ENCODE measurements at places on chromosomes 4 and X.

GRCh38 chrX:13891377-13892140 is 74.7 kb upstream of the GPM6B start:
- DNase-seq, result no peak

- DNase-seq, result no peak
Measured at GRCh38 chr4:12139296-12139695, 710.6 kb upstream of the HS3ST1 start.

DNA sequence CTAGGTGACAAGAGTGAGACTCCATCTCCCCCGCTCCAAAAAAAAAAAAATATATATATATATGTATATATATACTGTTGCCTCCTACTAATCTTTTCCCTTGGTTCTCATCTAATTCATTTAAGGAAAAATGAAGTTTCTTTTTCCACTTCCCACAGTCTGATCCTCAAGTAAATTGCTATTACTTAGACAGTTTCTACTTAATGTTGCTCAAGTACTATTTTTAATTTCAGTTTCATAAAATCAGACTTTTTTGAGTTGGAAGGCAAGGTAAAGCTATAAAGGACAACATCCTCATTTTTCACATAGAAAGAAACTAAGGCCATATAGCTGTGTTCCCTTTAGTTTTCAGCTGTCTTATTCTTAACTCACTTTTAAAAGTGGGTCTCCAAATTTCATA is 5.8 kb downstream of the RXFP1 start:
- no peak for DNase-seq

DNA sequence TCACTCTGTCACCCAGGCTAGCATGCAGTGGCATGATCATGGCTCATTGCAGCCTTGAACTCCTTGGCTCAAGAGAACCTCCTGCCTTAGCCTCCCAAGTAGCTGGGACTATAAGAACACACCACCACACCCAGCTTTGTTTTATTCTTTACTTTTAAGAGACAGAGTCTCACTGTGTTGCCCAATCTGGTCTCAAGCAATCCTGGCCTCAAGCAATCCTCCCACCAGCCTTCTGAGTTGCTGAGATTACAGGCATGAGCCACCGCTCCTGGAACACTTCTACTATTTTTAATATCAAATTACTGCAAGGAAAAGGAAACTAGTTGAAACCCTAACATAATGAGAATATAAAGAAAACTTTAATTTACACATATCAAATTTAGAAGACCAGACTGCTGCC is 85.4 kb downstream of the FAM13A start:
- no peak for DNase-seq

DNA sequence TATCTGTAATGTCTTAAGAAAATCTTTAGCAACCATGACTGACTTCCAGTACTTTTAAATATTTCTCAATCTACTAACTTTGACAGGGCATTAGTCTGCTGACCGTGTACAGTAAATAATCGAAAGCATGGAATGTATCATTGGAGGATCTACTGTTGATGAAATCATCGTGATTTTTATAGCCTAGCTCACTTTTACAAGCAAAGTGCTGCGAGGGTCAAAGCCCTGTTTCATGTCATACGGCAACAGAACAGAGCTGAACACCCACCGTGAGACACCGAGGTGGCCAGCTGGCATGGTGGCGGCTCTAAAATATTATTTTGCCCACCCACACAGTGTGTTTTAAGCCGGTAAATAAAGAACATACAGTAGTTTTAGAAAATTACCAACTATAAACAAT is 679.3 kb downstream of the FAT4 start:
- DNase-seq, result no peak

DNA sequence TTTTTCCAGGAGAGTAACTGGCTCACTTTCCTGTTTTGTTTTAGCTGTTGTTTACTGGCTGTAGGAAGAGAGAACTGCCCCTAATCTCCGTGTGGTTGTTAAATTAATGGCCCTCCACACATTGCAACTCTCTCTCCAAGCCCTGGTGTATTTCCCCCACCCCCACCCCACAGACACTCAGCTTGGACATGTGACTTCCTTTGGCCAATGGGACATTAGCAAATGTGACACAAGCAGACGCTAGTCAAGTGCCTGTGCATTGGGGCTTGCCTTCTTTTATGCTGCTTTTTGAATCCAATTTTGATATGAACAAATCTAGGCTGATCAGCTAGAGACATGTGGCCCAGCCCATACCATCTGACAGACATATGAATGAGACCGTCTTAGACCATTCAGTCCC is 59.6 kb upstream of the TAB3 start:
- no peak for DNase-seq

DNA sequence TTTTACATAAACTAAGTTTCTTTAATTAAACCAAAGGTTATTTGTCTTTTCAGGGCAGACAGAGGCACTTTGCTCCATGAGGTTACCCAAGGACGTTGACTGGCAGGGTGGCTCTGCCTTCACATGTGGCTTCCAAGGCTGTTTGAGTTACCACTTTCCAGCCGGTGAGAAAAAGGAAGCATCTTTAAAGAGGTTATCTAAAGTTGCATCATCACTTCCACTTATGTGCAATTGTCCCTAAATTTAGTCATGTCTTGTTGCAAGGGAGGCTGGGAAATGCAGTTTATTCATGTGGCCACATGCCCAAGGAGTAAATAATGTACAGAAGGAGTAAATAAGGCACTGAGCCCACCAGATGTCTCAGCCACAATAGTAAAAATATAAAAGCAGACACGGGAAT is 29.0 kb upstream of the RAP1GDS1 start:
- no peak for DNase-seq

- no peak for DNase-seq
Measured at GRCh38 chr4:109390115-109390768, 43.4 kb upstream of the SEC24B start.

GRCh38 chr4:85747882-85748491 is 273.0 kb downstream of the ARHGAP24 start:
- no peak for DNase-seq

DNA sequence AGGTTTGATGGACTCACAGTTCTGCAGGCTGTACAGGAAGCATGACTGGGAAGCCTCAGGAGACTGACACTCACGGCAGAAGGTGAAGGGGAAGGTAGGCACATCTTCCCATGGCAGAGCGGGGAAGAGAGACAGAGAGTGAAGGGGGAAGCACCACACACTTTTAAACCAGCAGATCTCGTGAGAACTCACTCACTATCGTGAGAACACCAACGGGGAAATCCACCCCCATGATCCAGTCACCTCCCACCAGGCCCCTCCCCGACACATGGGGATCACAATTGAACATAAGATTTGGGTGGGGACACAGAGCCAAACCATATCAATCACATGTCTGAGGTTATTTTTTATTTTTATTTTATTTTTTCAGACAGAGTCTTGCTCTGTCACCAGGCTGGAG is 4.9 kb upstream of the NAT8L start:
- DNase-seq, result no peak

GRCh38 chrX:153689654-153690465 is 2.1 kb downstream of the SLC6A8 start:
- no peak for DNase-seq

DNA sequence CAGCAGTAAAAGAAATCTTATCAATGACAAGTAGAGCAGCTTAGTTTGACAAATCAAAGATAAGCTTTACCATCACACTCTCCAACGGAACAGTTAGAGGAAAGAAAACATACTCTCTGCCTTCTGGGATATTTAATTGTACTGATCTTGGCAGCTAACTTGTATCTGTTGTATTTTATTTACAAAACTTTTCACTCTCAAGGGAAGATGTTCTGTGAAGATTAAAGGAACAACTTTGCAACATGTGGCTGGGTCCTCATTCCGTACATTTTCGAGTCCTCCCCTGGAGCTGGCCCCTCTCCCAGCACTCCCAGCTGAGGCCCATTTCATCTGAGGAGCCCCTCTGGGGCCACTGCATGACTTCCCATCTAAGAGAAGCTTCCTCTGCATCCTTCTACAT is 74.4 kb downstream of the RPS3A start:
- DNase-seq, result no peak

DNA sequence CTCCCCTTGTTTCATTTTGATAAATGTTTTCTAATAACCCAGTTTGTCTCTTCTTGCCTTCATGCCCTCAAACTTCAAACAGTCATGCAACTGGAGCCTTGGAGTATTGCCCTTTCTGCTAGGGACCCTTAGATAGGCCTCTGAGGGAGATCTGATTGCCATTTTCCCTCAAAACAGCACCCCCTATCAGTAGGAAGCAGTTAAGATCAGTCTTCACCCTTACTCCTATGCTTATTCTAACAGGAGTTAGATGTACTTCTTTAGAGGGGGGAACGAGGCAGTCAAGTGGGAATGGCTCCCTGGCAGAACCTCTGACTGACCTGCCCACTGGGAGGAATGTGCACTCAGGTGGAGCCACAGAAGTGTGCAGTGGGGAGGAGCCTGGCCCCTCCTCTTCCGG is 74.1 kb downstream of the FAM47A start:
- no peak for DNase-seq

- DNase-seq, result no peak
Measured at GRCh38 chrX:16429406-16429805, 220.6 kb upstream of the S100G start.

DNA sequence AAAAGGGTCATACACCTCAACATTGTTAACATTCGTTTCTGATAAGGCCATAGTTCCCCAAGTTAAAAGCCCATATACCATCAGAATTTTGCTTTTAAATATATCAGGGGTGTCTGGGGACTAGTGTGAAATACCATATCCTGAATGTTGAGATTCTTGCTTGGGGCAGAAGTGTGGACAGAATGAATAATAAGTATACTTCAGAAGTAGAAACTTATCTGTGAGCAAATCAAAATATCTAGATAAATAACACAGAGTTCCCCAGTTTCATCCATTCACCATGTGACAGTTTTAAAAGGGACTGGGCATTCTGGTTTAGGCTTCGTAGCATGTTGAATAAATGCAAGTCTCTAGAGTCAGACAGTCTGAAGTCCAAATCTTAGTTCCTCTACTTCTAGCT is 110.5 kb downstream of the CHRNA9 start:
- no peak for DNase-seq

- no peak for DNase-seq
Measured at GRCh38 chrX:3582451-3582850, 131.0 kb downstream of the PRKX start.

- DNase-seq, result no peak
Measured at GRCh38 chr4:48778431-48779094, 1.5 kb downstream of the FRYL start.

- peak; percentile 75 for DNase-seq
Measured at GRCh38 chrX:70454441-70455365, 10.1 kb downstream of the DLG3 start.

DNA sequence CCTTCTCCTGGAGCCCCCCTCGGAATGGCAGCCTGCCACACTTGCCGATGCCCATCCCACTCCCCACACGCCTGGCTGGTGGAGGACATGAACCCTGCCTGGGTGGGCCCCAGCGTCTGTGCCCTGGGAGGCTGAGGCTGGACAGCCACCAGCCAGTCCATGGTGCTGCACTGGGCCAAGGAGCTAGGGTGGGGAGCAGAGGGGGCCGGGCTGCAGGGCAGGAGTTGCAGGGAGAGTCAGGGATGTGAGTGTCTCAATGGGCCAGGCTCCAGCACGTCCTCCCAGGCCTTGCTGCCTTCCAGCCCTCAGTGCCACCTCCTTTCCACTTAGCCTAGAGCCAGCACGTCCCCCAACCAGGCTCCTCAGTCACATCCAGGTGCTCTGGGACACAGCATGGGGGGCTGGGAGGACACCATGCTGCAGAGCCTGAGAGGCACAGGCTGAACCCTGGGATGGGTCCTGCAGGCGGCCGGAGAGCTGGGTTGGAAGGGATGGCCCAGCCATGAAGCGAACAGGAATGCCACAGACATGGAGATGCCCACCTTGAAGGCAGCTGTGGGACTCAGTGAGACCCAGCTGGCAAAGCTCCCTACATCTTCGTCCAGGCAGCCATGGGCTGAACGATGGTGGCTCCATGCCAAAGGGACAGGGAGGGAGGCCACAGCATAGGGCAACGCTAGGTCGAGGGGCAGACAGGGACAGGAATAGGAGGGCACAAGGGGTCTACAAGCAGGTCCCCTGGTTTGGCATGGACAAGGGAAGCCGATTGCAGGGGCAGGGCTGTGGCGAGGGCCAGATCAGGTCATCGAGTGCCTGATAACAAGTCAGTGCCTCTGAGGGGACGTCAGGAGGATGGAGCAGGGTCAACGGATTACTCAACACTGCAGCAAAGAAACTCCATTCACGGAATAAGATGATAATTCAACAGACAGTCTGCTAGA is 30.1 kb upstream of the MXD4 start:
- peak; percentile 14 for DNase-seq

- no peak for DNase-seq
Measured at GRCh38 chr4:25442863-25443307, 65.8 kb downstream of the ANAPC4 start.

- no peak for DNase-seq
Measured at GRCh38 chr4:33649015-33649414, 2595.3 kb downstream of the ARAP2 start.

DNA sequence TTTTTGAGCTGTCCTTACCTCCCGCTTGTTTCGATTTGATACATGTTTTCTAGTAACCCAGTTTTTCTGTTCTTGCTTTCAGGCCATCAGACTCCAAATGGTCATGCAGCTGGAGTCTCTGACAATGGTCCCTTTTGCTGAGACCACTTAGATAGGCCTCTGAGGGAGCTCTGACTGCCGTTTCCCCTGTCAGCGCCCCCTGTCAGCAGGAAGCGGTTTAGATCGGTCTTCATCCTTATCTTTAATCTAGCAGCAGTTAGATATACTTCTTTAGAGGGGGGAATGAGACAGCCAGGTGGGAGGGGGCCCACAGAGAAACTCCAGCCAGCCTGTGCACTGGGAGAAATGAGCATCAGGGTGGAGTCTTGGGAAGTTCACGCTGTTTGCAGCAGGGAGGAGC is 457.9 kb downstream of the GPAT3 start:
- DNase-seq, result peak; percentile 5

GRCh38 chrX:41785685-41786084 is 61.7 kb downstream of the GPR82 start:
- no peak for DNase-seq

GRCh38 chr4:142282870-142283431 is 563.1 kb downstream of the INPP4B start:
- no peak for DNase-seq

GRCh38 chr4:134308910-134309309 is 107.3 kb upstream of the PABPC4L start:
- no peak for DNase-seq

DNA sequence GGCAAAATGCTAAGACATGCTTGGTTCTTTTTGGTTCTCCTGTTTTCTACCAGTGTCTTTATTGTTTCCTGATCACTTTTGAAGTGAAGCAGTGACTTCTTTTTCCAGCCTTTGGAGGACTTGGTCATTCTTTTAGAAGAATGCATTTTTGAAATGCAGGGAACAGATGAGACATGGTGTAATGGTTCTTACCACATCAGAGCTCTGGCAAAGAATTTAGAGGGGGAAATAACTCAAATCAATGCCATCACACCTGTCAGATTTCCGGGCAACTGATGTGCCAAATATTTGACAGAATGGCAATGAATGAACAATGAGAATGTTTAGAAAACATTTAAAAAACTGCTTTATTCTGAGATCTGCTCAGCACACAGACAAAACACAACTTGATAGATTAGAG is 519.6 kb downstream of the IQCM start:
- DNase-seq, result no peak

DNA sequence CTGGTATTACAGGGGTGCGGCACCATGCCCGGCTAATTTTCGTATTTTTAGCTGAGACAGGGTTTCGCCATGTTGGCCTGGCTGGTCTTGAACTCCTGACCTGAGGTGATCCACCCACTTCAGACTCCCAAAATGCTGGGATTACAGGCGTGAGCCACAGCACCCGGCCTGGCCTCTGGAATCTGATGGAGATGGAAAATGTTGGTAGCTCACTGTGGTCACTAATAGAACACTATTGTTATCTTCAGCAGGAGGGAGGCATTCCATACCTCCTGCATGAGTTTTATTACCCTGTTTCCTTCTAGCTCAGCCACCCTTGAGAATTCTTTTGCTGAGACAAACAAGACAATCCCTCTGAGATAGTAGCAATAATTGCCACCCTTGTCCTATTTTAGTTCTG is 105.0 kb downstream of the SHROOM3 start:
- DNase-seq, result no peak
